ENCODE measurements at places on chromosomes 13 and 19. TPM values are rescaled to one million over a fixed set of nuclear protein-coding genes. Genes with fewer than 3 reads are reported as not detected.

Gene XPO4
- total RNA-seq = 29.7 TPM

Gene C3
- total RNA-seq = 0.57 TPM

Gene ZNF554
- 2.0 TPM for total RNA-seq

Gene ZNF845
- total RNA-seq = 6.9 TPM

Gene ZNF808
- 23.1 TPM for total RNA-seq

Gene GNG8
- total RNA-seq = not detected

Gene SH2D3A
- total RNA-seq = 2.9 TPM

Gene UGGT2
- 37.6 TPM for total RNA-seq

Gene ILF3
- total RNA-seq = 208 TPM

Gene VSTM1
- total RNA-seq = not detected

Gene IZUMO1
- under 0.01 TPM for total RNA-seq

Gene CBLC
- total RNA-seq = not detected

Gene ZNF730
- total RNA-seq = 2.9 TPM

Gene ZIC2
- total RNA-seq = under 0.01 TPM

Gene GRIK5
- under 0.01 TPM for total RNA-seq

Gene NLRP11
- under 0.01 TPM for total RNA-seq

Gene SIGLEC7
- total RNA-seq = not detected

Gene IGFL3
- not detected for total RNA-seq

Gene PNMA8A
- total RNA-seq = 0.10 TPM

Gene TMEM259
- 118 TPM for total RNA-seq

Gene ZNF543
- total RNA-seq = 10.1 TPM

Gene MBD3L3
- total RNA-seq = not detected

Gene SPIB
- not detected for total RNA-seq

Gene TSSK6
- 1.3 TPM for total RNA-seq

Gene AMER2
- total RNA-seq = not detected

Gene SBK3
- 0.10 TPM for total RNA-seq

Gene UBE2S
- total RNA-seq = 121 TPM

Gene GPR42
- not detected for total RNA-seq

Gene CGB8
- not detected for total RNA-seq

Gene ZNF492
- total RNA-seq = under 0.01 TPM

Gene IZUMO2
- total RNA-seq = not detected

Gene CAPN12
- not detected for total RNA-seq

Gene S1PR4
- total RNA-seq = 1.6 TPM

Gene CGB2
- total RNA-seq = not detected

Gene PCP2
- total RNA-seq = not detected

Gene GAPDHS
- not detected for total RNA-seq

Gene S1PR5
- total RNA-seq = not detected

Gene ZNF681
- 1.3 TPM for total RNA-seq

Gene PABPC3
- total RNA-seq = 0.10 TPM

Gene CALR3
- not detected for total RNA-seq

Data from vein endothelial cell (primary cell).